ENCODE measurements at places on chromosomes 1 and 21.

GRCh38 chr1:208088319-208088718 lies 155.9 kb downstream of the PLXNA2 start:
- no peak for DNase-seq

DNA sequence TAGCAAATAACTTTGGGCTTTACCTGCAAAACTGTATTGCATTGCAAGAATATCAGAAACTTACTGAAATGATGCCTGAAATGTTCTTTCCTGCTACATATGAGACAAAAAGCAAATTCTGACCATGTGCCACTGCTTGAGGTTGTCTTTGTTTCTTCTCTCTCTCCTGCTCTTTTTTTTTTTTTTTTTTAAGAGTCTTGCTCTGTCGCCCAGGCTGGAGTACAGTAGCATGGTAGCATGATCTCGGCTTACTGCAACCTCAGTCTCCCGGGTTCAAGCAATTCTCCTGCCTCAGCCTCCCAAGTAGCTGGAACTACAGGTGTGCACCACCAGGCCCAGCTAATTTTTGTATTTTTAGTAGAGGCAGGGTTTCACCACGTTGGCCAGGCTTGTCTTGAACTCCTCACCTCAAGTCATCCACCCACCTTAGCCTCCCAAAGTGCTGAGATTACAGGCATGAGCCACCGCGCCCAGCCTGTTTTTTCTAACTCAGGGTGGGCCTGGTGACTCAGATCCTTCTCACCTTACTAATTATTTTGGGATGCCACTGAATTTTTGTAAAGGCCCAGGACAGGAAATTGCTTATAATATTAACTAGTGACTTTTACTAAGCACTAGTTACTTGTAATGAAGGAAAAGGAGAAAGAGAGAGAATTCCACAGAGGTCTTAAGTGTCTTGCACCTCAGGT lies 35.9 kb downstream of the DNASE2B start:
- no peak for DNase-seq

GRCh38 chr1:203985044-203985443 lies 87.9 kb upstream of the SOX13 start:
- no peak for DNase-seq

DNA sequence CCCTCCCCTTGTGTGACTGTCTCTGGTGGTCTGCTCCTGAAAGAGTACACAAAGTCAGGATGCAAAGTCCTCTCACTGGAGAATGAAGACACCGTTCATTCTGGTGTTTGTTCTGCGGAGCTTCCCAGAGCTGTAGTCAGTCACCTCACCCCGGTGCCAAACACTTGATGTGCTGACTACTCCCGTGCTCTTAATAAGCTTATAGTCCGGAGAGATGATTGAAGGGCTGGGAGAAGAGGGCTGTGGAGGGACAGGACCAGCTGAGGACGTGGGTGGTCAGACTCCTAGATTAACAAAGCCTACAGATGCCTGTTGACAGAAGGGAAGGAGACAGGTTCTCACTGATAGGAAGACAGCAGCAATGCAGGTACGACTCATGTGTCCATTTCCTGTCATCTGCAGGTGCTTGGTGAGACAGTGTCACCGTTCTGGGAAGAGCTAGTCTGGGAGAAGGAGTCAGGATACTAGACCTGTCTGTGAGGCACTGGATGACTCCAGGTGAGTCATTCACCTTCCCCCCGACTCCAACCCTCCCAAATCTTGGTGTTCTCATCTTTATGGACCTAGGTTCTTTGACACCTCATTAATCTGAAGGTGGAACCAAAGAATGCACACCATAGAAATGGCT lies 40.4 kb upstream of the LRRN2 start:
- DNase-seq = peak; percentile 97

GRCh38 chr21:46179708-46180078 lies 4.6 kb downstream of the SPATC1L start:
- no peak for DNase-seq

GRCh38 chr1:226524547-226524946 lies 24.0 kb upstream of the STUM start:
- DNase-seq = no peak
